Activated naive CD4-positive, alpha-beta T cell treated with Interleukin-2 at 50 U/mL for 16 hours (primary cell): ENCODE measurements at places on chromosomes 16 and 17.

GRCh38 chr17:74386386-74386785 is 19.1 kb downstream of the GPR142 start:
- DNase-seq: no peak

GRCh38 chr17:82173351-82174041 is 39.1 kb downstream of the CCDC57 start:
- no peak for DNase-seq

DNA sequence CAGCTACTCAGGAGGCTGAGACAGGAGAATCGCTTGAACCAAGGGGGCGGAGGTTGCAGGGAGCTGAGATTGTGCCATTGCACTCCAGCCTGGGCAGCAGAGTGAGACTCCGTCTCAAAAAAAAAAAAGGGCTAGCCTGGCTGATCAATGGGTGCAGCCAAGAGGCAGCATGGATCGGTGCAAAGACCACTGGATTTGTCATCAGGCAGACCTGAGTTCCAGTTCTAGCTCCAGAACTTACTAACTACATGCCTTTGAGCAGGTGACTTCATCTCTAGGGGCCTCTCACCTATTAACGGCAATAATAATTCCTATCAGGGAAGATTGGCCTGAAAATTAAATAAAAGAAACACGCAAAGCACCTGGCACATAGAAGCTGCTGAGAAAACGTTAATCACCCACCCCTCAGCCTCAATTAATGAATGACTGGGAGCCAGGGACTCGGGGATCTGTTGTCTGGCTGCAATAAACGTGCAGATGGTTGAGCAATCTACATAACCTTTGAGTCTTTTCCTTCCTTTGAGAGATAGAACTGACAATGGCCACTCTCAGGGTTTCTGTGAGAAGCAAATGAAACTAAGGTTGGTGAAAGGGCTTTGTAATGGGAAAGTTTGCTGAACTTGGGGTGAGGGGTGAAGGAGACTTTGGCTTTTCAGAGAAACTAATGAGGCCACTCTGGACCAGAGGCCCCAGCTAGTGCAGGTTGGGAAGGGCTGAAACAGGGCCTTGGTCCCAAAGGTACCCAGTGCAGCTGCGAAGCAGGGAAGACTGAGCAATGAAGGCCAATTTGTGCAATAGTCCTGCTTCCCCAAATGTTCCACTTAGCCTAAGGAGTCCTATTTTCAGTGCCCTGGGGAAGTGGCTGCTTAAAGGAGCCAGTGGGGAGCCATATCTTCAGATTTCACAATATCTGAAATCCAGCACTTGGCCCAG is 7.6 kb downstream of the SEZ6L2 start:
- DNase-seq: no peak

DNA sequence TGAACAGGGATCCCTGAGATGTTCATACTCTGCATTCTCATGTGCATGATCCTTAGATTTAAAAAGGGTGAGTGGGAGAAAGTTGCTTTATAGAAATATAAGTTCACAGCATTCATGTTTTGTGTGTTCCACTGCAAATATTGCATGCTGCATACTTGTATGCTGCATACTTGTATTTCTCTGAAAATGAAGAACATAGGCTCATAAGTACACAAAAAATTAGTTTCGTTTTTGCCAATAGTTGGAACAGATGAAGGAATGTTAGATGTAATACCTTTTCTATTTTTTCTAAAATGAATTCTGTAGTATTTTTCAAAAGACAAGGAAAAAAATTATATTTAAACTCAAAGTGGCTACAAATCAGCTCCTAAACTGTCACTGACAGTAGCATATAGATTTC is 79.0 kb downstream of the NFAT5 start:
- no peak for DNase-seq

- no peak for DNase-seq
These were observed 61.5 kb downstream of the CCT6B start for GRCh38 chr17:34899643-34900291.

GRCh38 chr16:54526916-54527315 is 240.3 kb upstream of the IRX3 start:
- no peak for DNase-seq

- no peak for DNase-seq
These were observed 1.1 kb downstream of the TVP23A start for GRCh38 chr16:10817514-10817913.

DNA sequence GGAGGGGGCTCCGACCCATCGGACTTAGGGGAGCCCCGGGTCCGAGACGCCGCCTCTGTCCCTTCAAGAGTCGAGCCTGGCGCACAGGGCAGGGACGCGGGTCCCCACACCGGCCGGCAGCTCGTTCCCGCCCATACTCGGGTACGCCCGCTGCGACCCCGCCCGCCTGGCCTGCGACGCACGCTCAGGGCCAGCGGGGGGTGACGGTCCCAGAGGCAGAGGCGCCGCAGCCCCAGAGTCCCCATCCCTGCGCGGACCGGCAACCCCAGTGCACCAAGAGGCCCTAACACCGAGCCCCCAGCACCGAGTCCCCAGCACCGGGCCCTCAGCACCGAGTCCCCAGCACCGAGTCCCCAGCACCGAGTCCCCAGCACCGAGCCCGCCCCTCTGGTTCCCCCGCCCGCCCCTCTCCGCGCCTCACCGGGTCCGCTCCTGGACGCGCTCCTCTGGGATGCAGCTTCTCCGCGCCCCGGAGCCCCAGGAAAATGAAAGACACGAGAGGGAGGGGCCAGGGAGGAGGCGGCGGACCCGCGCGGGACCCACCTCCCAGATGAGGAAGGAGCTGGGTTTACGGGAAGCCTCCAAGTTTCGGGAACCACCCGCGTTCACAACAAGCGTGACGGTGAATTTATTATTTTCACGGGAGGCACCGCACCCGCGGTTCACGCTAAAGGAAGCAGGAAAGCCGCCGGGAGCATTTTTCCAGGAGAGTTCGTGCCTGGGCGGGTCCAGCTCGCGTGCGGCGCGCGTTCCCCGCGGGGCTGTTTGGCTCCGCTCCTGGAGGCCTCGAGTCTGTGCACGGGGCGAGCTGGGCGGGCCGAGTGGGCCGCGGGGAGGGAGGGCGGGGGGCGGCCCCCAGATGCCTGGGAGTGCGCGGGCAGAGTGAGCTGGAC is at the start of gene SECTM1:
SECTM1 (minus strand) TSS at position 488 of the 893 bp plus-strand sequence. CDS start 6,526 bp downstream, outside the sequence.
- peak; percentile 20 for DNase-seq

DNA sequence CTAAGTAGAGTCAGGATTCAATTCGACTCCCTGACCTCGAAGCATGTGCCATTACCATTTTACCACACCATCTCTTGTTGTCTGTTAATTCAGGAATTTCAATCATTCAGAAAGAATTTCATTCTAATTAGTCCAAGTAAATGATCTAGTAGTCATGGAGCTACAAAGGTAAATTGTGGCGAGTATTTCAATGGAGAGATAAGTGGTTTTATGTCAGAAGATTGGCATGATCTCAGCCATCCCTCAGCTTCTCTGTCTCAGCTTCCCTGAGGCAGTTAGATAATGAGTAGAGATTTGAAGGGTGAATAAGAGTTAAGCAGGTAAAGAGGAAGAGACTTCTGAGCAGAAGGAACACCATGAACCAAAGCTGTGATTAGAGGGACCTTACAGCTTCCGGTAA is 93.6 kb downstream of the HS3ST4 start:
- DNase-seq: no peak

DNA sequence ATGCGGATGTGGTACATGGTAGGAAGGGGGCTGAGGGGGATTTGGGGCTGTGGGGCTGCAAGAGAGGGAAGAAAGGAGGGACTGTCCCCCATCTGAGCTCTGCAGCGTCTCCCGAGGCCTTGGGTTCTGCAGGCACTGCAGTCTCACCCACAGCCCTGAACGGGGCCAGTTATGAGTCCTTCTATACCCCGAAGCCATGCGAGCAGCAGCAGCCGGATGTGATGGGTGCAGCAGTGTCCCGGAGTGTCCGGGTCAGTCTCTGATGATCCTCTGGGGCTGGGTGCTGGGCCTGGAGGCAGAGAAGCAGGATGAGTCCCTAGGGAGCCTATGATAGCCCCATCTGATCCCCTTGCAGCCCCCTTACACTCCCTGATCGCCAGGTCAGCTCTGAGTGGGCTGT is 41.5 kb downstream of the CPNE2 start:
- no peak for DNase-seq

DNA sequence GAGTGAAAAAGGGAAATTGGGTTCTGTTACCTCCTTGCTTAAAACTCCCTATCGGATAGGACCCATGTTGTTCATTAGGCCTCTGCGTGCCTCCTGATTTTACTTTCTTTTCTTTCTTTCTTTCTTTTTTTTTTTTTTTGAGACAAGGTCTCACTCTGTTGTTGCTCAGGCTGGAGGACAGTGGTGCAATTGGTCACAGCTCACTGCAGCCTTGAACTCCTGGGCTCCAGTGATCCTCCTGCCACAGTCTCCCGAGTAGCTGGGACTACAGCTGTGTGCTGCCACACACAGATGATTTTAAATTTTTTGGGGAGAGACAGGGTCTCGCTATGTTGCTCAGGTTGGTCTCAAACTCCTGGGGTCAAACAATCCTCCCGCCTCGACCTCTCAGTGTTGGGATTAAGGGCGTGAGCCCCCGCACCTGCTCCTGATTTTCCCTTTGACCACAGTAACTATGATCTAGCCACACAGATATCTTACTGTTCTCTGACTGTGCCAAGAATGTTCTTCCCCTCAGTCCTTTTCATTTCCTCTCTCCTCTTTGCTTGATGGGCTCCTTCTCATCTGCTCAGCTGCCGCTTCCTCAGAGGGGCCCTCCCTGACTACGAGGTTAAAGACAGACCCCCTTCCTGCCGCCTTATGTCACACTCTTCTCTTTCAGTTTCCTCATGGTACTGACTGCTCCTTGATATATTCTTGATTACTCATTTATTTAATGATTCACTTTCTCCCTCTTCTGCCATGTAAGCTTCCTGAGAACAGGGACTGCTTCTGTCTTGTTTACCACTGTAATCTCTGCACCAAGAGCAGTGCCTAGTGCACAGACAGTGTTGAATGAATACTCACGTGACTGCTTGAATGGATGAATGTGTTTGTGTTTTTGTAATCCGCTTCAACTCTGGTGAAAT is 44.3 kb downstream of the LCMT1 start:
- DNase-seq: no peak

GRCh38 chr17:41096055-41096454 is 1.9 kb downstream of the KRTAP4-8 start:
- DNase-seq: no peak

- DNase-seq: no peak
These were observed 55.7 kb downstream of the SCNN1B start for GRCh38 chr16:23357761-23358290.

DNA sequence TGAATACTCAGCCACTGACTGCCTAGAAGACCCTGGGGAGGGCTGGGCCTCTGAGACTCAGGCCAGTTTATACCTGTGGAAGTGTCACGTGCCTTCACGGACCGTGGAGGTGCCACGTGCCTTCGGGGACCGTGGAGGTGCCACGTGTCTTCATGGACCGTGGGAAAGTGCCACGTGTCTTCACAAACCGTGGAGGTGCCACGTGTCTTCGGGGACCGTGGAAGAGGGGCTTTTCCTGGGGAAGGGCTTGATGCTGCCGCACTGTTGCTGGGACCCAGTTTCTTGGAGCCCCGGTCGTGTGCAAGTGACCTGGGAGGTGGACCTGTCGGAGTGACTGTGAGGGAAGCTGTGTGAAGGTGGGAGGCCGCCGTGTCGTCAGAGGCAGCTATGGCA is 166.2 kb downstream of the BANP start:
- no peak for DNase-seq

- no peak for DNase-seq
These were observed 436.5 kb downstream of the HAPSTR1 start for GRCh38 chr16:9527976-9528375.

GRCh38 chr16:3582276-3583165 is 5.3 kb upstream of the NLRC3 start:
- DNase-seq: no peak

- no peak for DNase-seq
These were observed 2.5 kb downstream of the SEC14L1 start for GRCh38 chr17:77143306-77143705.

- DNase-seq: peak; percentile 54
These were observed 45.8 kb downstream of the STAT3 start for GRCh38 chr17:42342242-42343008.
